ENCODE measurements at places on chromosomes 2 and 18. TPM values are rescaled to one million over a fixed set of nuclear protein-coding genes. Genes with fewer than 3 reads are reported as not detected.

Gene KIAA2012
- 0.26 TPM for total RNA-seq

Gene IL37
- not detected for total RNA-seq

Gene POTEI
- total RNA-seq = not detected

Gene RPRM
- not detected for total RNA-seq

Gene CFC1
- not detected for total RNA-seq

Gene DCC
- total RNA-seq = not detected

Gene ELOA2
- not detected for total RNA-seq

Gene GAL3ST2
- total RNA-seq = not detected

Gene RELCH
- total RNA-seq = 30.3 TPM

Gene ESPNL
- 3.6 TPM for total RNA-seq

Gene RTP5
- total RNA-seq = not detected

Gene EMILIN1
- 158 TPM for total RNA-seq

Gene LYG1
- total RNA-seq = 0.27 TPM

Gene KRCC1
- 26.0 TPM for total RNA-seq

Gene TTC21B
- total RNA-seq = 10.9 TPM

Gene SERTAD2
- 22.2 TPM for total RNA-seq

Gene SNTG2
- total RNA-seq = not detected

Gene SFT2D3
- 3.1 TPM for total RNA-seq

Gene IL1F10
- not detected for total RNA-seq

Gene SLC23A3
- 1.3 TPM for total RNA-seq

Gene HNRNPLL
- 47.4 TPM for total RNA-seq

Gene CYP27C1
- 0.18 TPM for total RNA-seq

Gene IL18R1
- total RNA-seq = not detected

Gene HOXD9
- total RNA-seq = 2.3 TPM

Gene SP9
- total RNA-seq = not detected

Gene COL4A4
- total RNA-seq = 0.02 TPM

Gene POTEF
- not detected for total RNA-seq

Gene PSMA8
- not detected for total RNA-seq

Gene PKDCC
- not detected for total RNA-seq

Gene KCNIP3
- total RNA-seq = 2.4 TPM

Gene ASTL
- total RNA-seq = 0.31 TPM

Gene ADGRF3
- total RNA-seq = 0.56 TPM

Gene UCN
- 1.0 TPM for total RNA-seq

Gene PUS10
- total RNA-seq = 5.2 TPM

Gene CDK15
- 53.8 TPM for total RNA-seq

Gene CD207
- total RNA-seq = not detected

Gene ANKRD53
- 0.66 TPM for total RNA-seq

Gene LCT
- total RNA-seq = not detected

Gene SMAD2
- 104 TPM for total RNA-seq

Gene NOSTRIN
- not detected for total RNA-seq

Gene GALM
- 7.6 TPM for total RNA-seq

Measured in HFFc6 (cell line).